COR-L47 (cell line): ENCODE measurements at places on chromosomes 12 and 14.

DNA sequence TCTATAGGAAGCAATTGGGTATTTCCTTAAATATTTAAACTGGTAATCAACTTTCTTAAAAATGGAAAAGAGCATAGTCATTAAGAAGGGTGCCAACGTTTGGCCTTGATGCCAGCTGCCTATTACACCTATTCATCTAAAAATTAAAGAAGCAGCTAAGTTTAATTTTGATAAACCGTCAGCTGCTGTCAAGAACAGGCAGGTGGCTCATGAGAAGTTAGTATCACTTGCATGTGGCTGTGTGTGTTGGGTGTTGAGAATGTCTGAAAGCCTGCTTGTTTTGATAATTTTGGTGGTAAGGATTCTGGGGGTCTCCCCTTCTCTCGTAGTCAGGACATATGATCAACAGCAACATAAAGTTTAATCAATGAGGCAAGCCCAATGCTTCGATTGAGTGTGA lies 6.5 kb downstream of the GLRX5 start:
- DNase-seq: no peak

GRCh38 chr14:85728476-85729065 lies 198.6 kb downstream of the FLRT2 start:
- no peak for DNase-seq

DNA sequence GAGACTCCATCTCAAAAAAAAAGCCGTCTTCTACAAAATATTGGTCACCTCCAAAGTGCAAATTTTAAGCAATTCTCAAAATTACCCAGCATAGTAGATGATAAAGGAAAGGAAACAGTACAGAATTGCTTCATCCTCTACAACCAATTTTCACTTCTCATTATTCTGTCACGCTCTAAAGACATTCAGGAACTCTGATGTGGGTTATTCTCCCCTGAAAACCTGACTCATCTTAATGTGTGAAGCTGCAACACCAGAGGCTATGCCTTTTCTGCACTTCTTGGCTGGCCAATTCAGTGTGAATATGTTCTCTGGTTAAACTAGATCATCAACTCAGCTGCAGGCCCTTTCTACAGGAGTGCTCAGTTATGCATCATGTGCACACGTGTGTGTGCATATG lies 11.0 kb downstream of the PTGER2 start:
- DNase-seq: no peak

- no peak for DNase-seq
Measured at GRCh38 chr12:59649203-59649602, 53.4 kb downstream of the SLC16A7 start.

DNA sequence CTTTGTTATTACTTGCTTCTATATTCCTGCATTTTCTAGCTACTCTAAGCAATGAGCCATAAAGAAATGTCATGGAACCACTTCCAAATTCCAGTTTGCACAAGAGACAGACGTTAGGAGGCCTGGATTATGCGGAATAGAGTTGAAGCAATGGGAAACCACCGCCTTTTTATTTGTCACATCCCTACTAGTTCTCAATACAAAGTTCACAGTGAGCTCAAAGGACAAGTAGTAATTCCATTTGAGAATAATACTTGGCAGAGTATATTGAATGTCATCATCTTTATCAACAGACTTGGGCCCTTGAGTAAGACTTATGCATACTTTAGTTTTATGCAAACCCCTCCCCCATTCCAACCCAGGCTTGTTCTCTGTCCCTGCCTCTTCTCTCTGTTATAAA lies 3.7 kb upstream of the SLC15A5 start:
- DNase-seq: no peak

GRCh38 chr14:20612403-20612802 lies 21.2 kb upstream of the RNASE12 start:
- no peak for DNase-seq

DNA sequence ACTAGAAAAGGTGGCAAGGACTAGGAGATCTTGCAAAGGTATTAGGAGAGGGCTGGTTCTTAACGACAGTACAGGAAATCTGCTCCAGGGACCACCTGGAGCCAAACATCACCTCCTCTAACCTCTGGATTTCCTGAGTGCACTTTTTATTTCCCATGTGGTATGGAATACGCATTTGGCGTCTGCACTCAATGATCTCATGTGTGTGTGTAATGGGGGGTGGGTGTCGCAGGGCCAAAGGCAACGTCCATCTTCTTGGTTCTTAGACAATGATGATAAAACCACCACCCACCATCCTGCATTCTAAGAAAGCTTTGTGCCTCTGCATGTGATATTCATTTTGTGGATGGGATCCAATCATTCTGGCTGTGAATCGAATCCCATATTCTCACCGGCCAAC lies 68.8 kb downstream of the CLMN start:
- DNase-seq: no peak
